SIG-M5 (cell line): ENCODE measurements at places on chromosomes 2 and 18.

- no peak for DNase-seq
Measured at GRCh38 chr2:7840651-7841380, 841.0 kb upstream of the ID2 start.

DNA sequence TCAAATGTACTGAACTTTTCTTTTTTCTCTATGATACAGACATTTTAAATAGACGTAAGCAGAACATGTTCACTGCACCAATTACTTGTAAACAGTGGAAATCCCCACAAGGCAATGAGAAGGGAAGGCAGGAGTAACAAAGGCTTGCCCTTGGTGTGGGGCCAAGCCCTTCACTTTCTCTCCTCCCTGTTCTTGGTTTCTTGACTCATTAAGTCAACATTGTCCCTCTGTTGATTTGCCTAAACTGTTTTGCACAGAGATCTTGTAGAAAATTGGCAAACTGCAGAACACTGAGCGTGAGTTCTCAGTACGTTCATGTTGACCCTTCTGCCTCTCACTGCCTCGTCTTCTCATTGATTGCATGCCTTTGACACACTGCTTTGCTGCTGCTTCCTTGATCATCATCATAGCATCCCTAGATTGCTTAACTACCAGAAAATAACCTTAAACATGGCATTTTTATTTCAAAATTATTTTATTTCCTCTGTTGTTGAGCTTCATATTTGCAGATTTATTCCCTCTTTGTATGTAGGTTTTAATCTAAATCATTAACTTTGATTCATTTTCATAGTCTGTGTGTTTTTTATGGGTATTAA is 257.7 kb downstream of the PTGR3 start:
- DNase-seq: no peak

DNA sequence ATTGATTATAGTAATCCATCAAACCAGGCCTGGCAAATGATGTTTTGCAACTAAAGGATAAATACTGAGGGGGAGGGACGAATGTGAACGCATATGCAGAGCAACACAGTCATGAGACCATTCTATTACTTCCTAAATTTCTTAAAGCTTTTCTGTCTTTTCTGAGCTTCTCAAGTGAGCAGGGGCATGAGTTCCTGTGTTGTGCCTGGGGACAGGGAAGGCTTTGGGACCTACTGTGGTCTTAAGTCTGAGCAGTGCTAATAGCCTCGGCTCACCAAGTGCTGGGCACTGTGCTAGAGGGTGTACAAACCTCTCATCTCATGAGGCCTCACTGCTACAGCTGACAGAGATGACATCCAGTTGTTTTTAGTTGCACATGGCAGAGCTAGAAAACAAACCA is 182.4 kb downstream of the NEDD4L start:
- DNase-seq: no peak

DNA sequence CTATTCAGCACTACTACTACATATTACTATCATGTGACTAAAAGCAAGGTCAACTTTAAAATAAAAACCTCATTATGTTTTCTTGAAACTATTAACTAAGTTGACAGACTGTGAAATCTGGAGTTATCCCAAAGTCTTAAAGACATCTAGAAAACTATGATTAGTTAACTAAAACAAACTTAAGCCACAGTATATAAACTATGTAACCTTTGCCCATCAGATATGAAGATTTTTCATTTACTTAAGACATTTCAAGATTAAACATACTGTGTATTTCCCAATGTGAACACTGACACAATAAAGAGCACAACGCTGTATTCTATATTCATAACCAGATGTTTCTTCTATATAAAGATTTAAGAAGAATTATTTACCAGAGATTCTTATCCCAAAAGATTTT is 33.5 kb upstream of the CACNB4 start:
- no peak for DNase-seq

DNA sequence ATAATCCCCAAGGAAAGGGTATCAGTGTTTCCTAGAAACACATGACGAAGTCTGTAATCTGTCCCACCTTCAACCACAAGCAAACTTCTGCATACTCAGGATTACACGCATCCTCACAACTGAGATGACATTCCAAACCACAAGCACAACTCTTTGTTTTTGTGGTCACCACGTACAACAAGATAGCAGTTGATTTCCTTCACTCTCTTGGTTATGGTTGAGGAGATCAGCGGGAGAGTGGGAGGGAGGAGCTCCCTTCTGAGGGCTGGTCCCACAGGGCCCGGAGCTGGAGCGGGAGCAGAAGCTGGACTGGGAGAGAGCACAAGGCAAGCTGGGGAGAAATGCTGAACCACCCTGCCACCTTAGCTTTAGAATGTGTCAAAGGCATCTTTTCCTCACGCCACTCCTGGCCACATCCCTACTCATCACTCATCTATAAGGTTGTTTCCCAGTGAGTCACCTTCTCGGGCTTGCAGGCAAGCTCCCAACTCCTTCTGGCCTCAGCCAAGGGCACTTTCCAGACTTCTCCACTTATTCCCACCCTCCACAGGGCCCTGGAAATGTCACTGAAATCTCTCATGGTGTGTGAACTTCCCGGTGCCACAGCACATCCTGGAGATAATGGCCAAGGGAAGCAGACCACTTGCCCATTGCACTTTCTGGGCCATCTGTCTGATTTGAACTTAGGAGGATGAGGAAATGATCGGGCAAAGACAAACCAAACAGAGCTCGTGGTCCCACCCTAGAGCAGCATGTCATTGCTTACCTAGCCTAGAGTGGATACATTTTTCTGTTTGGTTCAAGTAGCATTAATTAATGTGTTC is 98.9 kb upstream of the LGALSL start:
- no peak for DNase-seq
